ENCODE measurements at places on chromosomes 7 and 10.

DNA sequence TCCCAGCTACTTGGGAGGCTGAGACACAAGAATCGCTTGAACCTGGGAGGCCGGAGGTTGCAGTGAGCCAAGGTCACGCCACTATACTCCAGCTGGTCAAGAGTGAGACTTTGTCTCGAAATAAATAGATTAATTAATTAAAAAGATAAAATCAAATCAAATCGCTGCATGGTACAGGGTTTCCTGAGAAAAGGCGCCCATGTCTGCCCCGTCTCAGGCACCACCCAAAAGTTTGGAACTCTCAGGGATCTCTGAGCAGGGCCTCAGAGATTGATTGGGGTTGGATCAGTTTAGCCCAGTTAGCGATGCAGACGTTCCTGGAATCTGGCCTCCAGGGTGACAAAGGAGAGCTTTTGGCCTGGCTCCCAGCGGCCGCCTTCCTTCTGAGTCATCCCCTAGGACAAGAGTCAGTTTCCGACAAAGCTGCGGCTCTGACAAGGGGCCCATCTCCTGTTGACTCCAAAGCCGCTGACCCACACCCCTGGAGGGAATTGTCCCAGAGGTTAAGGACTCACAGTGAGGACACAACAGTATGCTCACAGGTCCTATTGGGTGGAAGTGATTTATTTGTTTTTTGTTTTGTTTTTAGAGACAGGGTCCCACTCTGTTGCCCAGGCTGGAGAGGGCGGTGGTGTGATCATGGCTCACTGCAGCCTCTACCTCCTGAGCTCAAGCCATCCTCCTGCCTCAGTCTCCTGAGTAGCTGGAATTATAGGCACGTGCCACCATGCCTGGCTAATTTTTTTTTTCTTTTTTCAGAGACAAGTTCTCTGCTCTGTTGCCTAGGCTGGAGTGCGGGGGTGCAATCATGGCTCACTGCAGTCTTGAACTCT, 6.8 kb downstream of the ORAI2 start:
- DNase-seq = no peak

DNA sequence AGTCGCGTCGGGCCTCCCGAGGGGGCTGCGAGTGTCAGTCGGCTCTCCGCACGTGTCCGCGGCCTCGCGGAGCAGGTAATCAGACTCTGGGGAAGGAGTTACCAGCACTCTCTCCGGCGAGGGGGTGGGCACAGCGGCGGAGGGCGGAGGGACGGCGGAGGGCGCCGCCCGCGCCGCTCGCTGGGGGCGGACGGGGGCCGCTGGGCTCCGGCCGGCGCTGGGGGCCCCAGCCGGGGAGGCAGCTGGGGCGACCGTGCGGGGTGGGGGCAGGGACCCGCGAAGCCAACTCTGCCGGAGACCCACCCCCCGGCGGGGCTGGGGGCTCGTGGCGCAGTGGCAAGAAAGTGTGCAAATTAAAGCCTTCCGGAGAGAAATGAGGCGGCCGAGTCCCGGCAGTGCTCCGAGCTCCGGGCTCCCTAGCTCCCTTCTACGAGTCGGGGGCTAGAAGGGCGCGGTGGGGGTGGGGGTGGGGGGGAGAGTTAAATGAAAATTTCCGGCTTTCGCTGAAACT, at the start of gene CDK6:
CDK6 (minus strand) TSS at position 85 of the 511 bp plus-strand sequence. CDS start 3,250 bp downstream, outside the sequence.
- DNase-seq = no peak

DNA sequence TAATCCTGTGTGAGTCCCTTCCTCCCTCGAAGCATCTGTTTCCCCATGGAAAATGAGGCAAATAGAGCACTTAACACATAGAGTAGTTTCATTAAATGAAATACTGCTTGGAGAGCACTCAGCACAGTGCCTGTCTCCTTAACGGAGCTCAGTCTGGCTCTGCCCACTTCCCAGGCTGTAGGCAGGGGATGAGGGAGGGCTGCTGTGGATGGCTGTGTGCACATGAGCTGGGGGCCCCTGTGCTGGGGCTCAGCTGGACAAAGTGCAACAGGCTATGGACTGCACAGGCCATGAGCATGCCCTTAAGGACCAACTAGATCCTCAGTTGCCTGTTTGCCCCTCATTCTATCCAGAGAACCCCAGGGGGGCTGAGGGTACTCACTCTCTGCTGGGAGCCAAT, 14.5 kb downstream of the ZCCHC24 start:
- no peak for DNase-seq

GRCh38 chr7:130926001-130926691, 192.1 kb upstream of the KLF14 start:
- DNase-seq = no peak

DNA sequence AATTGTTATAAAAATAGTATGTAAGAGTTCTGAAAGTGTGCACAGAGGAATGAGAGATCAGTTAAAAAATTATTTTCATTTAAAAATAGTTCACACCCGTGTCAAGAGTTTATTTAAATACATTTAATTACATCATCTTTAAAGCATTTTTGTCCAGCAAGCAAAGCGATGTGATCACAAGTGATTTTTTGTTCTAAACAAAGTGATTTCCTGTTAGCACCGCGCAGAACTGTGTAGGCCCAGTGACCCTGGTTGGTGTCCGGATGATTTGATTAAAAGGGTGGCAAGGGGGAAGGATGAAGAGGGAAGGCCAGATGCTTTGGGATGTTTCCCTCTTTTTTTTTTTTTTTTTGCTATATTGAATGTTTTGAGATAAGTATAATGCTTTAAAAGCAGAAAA, 227.8 kb upstream of the PITRM1 start:
- DNase-seq = no peak

DNA sequence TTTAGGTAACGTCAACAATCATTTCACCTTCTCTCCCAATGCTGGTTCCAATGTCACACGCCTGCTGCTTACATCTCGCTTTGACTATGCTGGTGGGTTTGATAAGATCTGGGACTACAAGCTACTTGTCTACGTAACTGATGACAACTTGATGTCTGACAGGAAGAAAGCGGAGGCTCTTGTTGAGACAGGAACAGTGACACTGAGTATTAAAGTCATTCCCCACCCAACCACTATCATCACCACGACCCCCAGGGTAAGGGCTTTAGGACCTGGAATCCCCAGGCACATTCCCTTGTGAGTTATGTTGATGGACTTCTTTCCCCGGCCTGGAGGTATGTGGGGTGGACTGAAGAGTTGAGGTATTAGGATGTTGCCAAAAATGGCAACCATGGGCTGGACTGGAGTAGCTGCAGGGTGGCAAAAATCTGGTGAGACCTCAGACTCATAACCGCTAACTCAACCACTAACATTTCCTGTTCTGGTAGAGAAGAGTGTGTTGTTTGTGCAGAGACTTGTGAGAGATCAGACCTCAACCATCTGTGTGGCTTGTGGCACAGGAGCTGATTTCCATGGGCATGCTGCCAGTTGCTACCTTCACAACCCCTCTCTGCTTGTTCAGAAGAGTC, 59.2 kb downstream of the CDHR3 start:
- no peak for DNase-seq

DNA sequence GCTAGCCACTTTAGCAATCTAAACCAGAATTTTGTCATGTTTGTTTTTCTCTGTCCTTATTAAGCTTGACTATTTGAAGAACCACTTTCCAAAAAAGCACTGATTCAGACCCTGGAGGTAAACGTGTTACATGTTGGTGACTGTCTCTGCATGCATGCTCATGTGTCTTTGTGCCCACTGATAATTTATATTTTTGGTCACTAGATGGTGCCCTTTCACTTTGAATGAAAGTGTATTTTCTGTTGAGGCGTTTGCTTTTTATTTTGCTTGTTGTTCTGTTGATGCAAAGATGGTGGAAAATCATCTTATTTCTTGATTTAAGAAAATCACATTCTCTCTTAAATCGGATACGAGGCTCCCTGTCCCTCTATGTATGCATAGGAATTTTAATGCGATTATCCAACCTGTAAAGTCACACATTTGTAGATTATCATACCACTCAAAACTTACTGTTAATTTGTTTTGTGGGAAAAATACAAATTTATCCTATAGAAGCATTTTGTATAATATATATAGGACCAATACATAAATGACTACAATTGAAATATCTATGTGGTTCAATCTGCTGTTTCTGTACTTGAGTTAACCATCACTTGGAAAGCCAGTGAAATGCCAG, 269.3 kb downstream of the BICC1 start:
- peak; percentile 29 for DNase-seq

- DNase-seq = no peak
These were observed 63.7 kb upstream of the ZPBP start for GRCh38 chr7:50156706-50157105.

Measured in NCI-H1436 (cell line).